SW 1271 (cell line): ENCODE measurements at places on chromosomes 13 and 19.

- DNase-seq, result no peak
These were observed 4.2 kb upstream of the PLAUR start for GRCh38 chr19:43674183-43674582.

DNA sequence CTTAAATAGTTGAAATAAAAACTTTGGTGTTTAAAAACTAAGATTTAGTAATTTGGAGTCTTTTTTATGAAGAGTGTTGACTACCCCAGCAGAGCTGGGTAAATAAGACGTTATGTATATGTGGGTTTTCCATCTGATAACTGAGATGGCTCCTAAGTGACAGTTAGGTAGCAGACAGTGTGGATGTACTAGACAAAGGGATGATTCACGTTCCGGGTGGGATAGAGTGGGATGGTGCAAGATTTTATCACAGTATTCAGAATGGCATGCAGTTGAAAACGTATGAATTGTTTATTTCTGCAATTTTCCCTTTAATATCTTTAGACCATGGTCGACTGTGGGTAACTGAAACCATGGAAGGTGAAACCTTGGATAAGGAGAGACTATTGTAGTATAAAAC lies 50.4 kb downstream of the NAA16 start:
- DNase-seq, result no peak

- DNase-seq, result no peak
These were observed 8.4 kb upstream of the PRR19 start for GRCh38 chr19:42293540-42293939.

DNA sequence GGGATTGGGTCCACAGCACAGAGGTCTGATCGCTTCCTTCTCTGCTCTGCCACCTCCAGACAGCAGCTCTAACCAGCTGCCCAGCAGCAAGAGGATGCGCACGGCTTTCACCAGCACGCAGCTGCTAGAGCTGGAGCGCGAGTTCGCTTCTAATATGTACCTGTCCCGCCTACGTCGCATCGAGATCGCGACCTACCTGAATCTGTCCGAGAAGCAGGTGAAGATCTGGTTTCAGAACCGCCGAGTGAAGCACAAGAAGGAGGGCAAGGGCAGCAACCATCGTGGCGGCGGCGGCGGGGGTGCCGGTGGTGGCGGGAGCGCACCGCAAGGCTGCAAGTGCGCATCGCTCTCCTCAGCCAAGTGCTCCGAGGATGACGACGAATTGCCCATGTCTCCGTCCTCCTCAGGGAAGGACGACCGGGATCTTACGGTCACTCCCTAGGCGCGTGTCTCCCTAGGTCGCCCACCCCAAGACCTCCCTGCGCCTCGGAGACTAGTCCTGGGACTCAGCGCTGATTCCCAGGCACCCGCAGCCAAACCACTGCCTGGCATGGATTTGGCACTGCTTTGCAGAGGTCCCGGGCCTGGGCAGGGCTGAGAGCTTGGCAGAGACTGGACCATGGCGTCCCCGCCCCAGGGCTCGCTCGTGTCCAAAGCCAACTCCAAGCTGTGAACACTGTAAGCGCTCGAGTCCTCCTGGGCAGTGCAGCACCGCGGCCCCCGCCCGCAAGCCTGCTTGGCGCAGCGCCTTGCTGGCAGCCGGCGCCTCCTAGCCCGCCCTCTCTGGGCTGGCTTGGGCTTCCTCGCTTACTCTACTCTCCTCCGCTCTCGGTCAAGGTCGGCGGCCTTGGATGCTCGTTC lies 1.5 kb downstream of the GSX1 start:
- no peak for DNase-seq

- peak; percentile 17 for DNase-seq
These were observed 79.9 kb upstream of the GSX1 start for GRCh38 chr13:27712421-27712820.

GRCh38 chr13:113119822-113120189 lies 2.8 kb upstream of the F10 start:
- no peak for DNase-seq

- DNase-seq, result peak; percentile 23
These were observed 11.8 kb downstream of the CCDC97 start for GRCh38 chr19:41321600-41322270.

- no peak for DNase-seq
These were observed 55.6 kb downstream of the SLC7A9 start for GRCh38 chr19:32813862-32814425.

DNA sequence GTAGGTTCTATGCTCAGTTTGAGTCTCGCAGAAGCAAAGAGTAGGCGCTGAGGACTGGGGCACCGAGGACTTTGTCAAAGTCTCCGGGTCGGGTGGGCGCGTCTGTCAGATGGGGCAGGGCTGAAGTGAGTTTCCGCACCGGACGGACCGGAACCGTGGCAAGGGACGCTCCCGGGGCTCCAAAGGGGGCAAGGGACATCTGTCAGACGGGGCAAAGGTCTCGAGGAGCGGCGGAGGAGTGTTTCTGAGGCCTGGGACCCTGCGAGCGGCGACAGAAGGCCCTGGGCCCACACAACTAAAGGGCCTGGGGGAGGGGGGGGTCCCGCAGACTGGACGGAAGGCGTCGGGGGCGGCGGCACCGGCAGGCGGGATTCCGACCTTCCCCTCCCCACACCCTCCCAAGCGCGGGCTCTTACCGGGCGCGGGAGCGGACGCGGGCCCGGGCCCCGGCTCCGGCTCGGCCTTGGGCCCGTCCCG lies 13.3 kb upstream of the AKAP8L start:
- no peak for DNase-seq

- DNase-seq, result no peak
These were observed 519.9 kb upstream of the SPRY2 start for GRCh38 chr13:80860845-80861244.

GRCh38 chr13:106651442-106651841 lies 83.5 kb upstream of the ARGLU1 start:
- no peak for DNase-seq

GRCh38 chr13:109817591-109818535 lies 31.5 kb upstream of the IRS2 start:
- DNase-seq, result no peak

GRCh38 chr13:112532837-112533745 lies 54.9 kb downstream of the TUBGCP3 start:
- DNase-seq, result no peak

DNA sequence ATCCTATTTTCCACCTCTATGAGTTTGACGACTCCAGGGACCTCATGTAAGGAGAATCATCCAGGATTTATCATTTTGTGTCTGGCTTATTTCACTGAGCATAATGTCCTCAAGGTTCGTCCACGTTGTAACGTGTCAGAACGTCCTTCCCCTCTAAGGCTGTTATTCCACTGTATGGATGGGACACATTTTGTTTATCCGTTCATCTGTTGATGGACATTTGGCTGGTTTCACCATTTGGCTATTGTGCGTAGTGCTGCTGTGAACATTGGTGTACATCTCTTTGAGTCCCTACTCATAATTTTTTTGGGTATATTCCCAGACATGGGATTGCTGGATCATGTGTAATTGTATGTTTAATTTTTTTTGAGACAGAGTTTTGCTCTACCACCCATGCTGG lies 21.5 kb downstream of the CRTC1 start:
- DNase-seq, result no peak

- DNase-seq, result no peak
These were observed 756.5 kb downstream of the SLITRK1 start for GRCh38 chr13:83125791-83126190.
